ENCODE measurements at places on chromosomes 7 and 10. TPM values are rescaled to one million over a fixed set of nuclear protein-coding genes. Genes with fewer than 3 reads are reported as not detected.

A1CF gene
- total RNA-seq, result not detected

FANK1 gene
- total RNA-seq, result 1.0 TPM

EPHA1 gene
- under 0.01 TPM for total RNA-seq

NSUN5 gene
- 1.1 TPM for total RNA-seq

LARP4B gene
- 23.5 TPM for total RNA-seq

SLIT1 gene
- under 0.01 TPM for total RNA-seq

H2BK1 gene
- not detected for total RNA-seq

BMPER gene
- total RNA-seq, result 4.9 TPM

MACROH2A2 gene
- total RNA-seq, result not detected

NPFFR1 gene
- not detected for total RNA-seq

PSD gene
- total RNA-seq, result 0.26 TPM

CTTNBP2 gene
- total RNA-seq, result 0.63 TPM

DNAAF5 gene
- total RNA-seq, result 14.4 TPM

RBM20 gene
- 1.5 TPM for total RNA-seq

UCMA gene
- not detected for total RNA-seq

ADRA2A gene
- total RNA-seq, result not detected

GPRIN2 gene
- total RNA-seq, result not detected

ZNF804B gene
- not detected for total RNA-seq

TPK1 gene
- total RNA-seq, result 16.4 TPM

SLC26A5 gene
- total RNA-seq, result 0.64 TPM

ITGB8 gene
- total RNA-seq, result 2.2 TPM

TMEM236 gene
- 0.38 TPM for total RNA-seq

INMT gene
- total RNA-seq, result under 0.01 TPM

TMEM196 gene
- not detected for total RNA-seq

AMPH gene
- total RNA-seq, result not detected

ANKRD61 gene
- total RNA-seq, result under 0.01 TPM

ASIC3 gene
- total RNA-seq, result under 0.01 TPM
